ENCODE measurements at places on chromosomes 3 and 15.

DNA sequence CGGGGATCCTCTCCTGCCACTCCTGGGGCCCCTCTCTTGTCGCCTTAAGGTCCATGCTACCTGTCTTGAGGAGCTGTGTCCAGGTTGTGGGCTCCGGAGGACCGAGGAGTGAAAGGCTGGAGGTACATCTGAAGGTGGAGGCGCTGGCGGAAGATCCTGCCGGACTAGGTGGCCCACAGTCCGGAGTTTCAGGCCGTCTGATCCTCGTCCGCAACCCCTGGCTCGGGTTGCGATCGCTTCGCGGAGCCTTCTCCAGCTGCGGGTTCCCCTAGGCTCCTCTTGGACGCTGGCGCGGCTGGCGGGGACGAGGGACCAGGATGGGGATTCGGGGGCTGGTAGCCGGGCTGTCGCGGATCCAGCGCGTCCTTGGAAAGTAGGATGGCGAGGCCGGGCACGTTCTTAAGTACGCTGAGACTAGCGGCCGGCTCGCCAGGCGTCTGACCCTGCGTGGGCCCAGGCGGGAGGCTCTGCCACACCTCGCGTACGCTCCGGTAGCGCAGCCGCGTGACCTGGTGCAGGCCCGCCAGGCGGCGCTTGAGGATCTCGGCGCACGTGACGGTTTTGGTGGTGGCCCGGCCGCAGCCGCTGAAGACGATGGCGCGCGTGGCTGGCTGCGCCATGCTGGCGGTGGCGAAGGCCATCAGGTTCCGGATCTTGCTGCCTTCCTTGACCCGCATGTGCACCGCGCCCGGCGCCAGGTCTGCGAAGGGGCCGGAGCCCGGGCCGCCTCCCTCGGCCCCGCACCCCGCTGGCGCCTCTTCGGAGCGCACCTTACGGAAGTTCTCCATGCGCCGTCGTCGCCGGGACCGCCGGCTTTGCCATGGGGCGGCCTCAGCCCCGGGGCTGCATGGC, 550 bp downstream of the RPP25 start:
- DNase-seq = no peak

GRCh38 chr3:111618945-111619344, 23.8 kb upstream of the ZBED2 start:
- DNase-seq = no peak

DNA sequence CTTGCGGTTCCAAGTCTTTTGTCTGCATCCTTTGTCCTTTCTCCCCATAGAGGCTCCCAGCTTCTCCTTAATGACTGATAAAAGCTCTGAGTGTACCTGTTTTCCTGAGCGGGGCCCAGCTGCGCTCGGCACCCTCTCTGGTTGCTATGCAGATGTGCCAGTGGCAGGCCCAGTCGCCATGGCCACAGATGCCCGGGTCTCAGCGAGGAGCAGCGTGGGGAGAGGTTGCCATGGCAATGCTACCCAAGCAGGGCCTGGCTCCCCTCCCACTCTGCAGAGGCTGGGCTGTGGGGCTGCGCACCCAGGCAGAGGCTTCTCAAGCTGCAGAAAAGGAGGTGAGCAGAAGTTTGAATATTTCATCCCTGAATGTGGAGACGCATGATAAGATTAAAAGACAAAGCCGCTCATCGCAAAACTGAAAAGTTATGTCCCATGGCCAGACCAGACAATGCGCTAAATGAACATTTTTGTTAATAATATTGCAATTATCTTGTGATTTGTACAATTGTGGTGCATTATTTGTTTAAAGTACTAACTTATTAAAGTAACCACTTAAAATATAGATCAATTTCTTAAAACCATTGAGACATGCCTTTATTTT, 66.1 kb downstream of the TPRA1 start:
- no peak for DNase-seq

- DNase-seq = no peak
These were observed 133.1 kb upstream of the PLXNA1 start for GRCh38 chr3:126849768-126850167.

DNA sequence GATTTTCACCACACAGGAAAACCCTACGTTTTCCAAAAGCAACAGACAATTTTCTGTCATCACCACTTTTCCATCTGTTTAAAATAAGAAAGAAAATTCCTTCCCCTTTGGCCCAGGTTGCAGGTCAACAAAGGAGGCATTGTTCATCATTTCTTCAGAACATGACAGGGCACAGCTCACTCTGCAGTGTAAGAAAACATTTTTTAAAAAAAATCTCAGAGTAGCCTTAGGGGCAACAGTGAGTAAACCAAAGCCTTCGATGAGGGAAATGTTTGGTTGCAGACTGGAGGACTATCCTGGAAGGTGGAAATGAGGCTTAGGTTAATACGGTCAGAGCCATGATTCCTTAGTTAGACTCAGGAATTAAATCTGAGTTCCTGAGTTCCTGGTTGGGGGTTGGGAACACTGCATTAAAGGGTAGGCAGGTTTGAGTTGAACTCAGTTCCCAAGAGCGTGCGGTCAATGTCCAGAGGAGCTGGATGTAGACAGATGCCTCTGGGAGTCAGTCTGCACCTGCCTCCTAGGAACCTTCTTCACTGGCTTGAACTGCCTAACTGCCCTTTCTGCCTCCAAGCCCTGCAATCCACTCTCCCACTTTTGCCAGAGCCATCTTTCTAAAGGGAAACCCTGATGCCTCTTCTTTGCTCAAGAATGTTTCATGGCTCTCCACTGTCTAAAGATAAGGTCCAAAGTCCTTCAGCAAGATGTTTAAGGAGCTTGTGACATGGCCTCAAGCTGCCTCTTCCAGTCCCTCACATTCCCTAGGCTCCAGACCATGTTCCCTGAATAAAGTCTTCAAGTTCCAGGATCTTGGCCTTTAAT, 3.3 kb upstream of the HES1 start:
- peak; percentile 81 for DNase-seq

GRCh38 chr3:87350367-87351199, 74.2 kb upstream of the POU1F1 start:
- DNase-seq = peak; percentile 37

DNA sequence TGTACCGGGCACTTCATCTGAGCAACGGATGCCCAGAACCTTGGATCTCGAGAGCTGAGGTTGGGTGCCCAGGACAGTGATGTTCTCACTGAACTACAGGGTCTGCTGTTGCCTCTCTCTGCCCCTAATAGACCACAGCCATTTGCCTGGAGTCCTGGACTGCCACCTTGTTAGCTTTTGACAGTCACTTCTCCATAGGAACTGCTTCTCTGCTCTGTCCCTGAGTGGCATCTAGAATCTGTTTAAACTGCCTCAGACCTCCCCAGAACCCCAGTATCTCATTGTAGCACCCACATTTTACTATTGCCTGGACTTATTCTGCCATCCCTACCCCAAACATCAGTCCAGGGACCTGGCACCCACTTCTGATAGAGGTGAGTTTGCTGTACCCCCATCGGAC, 194.4 kb downstream of the SLCO3A1 start:
- DNase-seq = no peak

DNA sequence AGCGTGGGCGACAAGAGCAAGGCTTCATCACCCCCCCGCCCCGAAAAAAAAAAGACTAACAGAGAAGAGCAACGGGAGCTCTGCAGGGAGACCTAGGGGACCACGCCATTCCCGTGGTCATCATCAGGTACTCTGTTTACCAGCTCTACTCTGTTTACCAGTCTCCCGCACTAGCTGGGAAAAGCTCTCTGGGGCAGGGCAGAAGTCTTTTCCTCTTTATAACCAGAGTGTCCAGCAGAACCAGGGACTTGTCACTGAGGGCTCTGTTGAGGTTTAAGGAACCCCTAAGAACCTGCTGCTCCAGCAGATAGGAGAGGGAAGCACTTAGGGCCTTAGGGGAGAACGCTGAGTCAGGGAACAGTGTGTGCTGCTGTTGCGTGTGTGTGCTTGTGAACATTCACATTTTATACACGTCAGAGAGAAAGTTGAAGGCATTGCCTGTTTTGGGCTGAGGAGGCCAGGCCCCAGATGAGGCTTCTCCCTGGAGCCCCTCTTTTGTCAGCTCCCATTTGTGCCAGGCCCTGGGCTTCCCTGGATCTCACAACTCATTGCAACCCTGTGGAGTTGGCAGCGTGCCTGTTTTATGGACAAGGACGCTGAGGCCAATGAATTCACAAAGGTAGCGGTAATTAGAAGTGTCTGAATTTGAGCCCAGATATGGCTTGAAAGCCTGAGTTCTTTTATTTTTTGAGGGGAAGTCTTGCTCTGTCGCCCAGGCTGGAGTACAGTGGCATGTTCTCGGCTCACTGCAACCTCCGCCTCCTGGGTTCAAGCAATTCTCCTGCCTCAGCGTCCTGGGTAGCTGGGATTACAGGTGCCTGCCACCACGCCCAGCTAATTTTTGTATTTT, 24.2 kb upstream of the ERICH6 start:
- no peak for DNase-seq

GRCh38 chr3:53688989-53689388, 157.2 kb downstream of the CHDH start:
- no peak for DNase-seq

DNA sequence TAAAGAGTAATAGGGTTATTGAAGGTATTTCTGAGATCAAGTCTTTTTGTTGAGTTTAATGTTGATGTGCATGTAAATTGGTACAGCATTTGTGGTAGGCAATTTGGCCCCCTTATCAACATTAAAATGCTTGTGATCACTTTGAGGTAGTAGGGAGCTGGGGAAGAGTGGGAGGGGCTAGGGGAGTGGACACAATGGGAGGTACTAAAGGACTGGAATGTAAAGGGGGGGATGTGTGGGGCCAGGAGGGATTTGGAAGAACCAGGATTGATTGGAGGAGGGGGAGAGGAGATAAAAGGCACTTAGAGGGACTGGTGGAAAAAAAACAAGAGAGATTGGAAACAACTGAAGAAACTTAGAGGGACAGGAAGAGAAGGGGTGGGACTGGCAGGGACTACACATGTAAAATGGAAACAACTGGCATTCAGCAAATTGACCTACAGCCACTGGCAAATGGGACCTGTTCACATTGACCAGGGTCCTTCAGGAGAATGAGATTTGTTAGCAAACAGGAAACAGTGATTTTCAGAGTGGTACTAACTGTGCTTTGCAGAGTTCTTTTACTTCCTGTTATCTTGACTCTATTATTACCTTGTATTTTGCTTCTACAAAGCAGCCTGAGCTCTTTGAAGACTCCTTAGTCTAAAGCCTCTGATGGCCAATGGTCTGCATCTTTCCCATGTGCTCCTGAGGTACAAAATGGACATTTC, 47.8 kb upstream of the ZBTB38 start:
- no peak for DNase-seq

- DNase-seq = no peak
These were observed 196.4 kb downstream of the NSUN3 start for GRCh38 chr3:94259291-94259690.

DNA sequence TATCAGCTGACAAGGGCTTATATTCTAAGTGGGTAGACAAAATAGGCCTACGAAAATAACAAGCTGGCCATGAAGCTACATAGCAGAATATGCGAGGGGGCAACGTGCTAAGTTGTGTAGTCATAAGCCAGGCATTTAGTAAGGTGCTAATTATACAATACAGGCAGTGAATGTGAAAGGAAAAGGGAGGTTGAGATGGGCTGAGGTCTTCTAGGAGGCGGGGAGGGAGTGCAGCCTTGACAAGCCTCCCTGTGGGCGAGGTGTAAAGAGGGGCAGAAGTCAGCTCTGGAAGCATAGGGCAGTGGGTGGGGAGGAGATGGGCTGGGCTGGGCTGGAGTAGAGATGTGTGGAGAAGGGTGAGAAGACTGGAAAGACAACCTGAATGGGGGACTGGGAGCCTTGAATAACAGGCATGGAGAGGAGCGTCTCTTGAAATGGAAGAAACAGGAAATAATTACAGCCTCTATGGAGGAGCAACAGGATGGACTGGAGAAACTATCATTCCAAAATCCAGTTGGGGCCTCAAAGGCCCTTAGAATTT, 1.2 kb downstream of the TIGIT start:
- no peak for DNase-seq

DNA sequence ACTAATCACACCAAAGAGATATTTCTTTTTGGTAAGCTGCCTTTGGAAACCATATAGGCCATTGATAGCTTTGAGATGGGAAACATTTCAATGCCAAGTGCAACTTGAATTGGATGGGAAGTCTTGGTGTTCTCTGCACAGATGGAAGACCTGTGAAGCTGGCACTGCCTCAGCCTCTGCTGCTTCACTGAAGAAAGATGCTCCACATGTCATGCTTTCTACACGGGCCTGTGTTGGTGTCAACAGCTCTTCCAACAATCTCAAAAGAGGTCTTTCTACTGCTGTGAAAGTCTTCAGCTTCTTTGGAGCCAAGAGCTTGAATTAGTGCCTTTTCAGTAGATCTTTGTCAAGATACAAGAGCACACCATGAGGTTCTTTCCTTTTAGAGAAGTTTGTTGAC, 169.0 kb downstream of the SPATA16 start:
- DNase-seq = no peak

DNA sequence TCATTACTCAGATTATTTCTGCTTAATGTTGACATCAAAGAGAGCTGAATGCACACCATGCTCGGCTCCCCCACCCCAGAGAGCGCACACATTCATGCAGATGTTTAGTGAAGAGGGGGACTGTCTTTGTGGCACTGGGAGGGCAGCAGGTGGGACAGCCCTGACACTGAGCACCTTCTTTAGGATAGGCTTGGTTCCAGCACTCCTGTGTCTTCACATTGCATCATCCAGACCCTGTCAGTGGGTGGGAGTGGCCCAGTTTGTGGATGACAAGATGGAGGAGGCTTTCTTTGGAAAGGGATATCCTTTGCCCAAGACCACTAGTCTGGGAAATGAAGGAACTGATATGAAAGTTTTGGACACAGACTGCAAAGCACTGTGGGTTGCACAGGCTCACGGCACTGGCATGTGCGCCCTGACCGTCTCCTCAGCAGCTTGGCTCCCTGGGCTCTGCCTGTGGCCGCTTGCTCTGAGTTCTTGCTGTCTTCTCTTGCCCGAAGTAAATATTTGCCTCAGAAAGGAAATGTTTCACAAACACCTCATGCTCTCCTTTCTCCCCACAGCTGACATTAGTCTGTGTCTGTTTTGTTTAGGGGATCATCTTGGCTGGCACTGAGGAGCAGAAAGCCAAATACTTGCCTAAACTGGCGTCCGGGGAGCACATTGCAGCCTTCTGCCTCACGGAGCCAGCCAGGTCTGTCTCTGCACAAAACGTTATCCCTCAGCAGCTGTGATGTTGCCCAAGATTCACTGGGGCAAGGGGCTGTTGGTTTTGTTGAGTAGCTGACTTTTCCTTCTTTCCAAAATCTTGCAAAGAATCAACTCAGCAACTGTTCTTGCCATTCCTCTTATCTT, 16.6 kb downstream of the ACAD9 start:
- DNase-seq = no peak

- DNase-seq = no peak
These were observed 57.2 kb downstream of the SLC15A2 start for GRCh38 chr3:121951291-121951919.
